Astrocyte of the hippocampus (primary cell): ENCODE measurements at places on chromosomes 4 and X.

DNA sequence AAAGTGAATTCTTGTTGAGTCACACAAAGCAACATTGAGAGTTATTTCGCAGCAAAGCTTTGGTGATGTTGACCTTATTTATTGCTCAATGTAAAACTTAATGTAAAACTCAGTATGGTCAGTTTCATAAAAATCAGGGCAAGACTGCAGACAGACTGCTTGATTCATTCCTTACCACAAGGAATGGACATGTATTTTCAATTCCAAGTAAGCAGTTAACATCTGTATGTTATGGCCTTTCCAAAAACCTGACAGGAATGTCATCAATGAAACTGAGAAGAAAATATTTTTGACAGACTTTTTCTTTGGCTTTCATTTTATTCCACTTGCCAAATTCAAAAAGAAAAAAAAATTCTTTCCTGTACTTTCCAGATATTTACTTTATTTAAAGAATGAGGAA lies 488.3 kb downstream of the ANKRD50 start:
- DNase-seq: no peak

- DNase-seq: no peak
Observed at GRCh38 chr4:187149229-187149945, 425.7 kb upstream of the FAT1 start.

DNA sequence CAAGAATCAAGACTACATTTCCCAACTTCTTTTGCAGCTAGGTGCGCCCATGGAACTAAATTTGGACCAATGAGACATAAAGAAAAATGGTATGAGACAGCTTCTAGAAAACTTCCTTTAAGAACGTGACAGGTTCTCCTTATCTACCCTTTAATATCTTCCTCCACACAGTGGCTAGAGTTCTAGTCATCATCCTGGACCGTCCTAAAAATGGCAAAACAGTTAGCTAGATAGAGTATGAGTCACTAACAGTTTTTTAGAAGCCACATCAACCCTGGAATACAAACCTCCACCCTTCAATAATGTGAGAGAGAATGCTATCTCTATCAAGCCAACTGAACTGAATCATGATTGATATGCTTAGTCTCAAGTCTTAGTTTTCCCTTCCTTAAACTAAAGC lies 267.9 kb upstream of the SLC7A11 start:
- peak; percentile 22 for DNase-seq

GRCh38 chr4:69054578-69055200 lies 41.6 kb upstream of the UGT2B7 start:
- DNase-seq: peak; percentile 60

- DNase-seq: peak; percentile 23
Observed at GRCh38 chr4:78244705-78245485, 187.8 kb downstream of the FRAS1 start.

DNA sequence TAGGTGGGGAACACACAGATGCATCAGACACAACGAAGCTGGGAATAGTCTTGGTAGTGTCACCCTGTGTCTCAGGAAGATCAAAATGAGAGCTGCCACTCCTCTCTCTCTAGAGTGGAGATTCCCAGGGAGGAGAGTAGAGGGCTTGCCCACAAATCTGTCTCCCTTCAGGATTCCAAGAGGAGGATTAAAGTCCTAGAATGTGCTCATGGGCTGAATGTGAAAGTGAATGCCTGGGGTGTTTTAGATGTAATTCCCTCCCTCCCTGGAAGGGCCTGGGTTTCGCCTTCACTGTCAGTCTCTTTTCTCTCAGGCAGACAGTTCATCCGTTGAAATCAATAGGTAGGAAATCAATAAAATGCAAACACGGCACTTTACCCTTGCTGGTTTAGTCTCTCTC lies 282.6 kb upstream of the PPARGC1A start:
- DNase-seq: no peak

GRCh38 chrX:111561851-111562250 lies 50.4 kb downstream of the SERTM2 start:
- DNase-seq: no peak

DNA sequence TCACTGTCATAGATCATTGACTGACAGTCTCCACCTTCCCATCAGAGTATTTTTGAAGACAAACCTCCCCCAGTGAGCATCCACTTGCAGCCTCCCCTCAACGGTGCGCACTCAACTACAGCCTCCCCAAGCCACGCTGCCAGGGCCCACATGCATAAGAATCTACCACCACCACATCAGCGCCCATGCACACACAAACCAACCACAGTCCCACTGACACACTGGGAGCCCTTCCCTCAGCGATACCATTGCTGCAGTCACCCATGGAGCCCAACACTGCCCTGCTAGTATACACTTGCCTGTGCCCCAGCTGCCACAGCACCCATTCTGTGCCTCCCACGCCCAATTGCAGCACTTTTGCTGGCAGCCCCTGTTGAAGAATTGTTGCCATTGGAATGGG lies 132.9 kb downstream of the CHM start:
- no peak for DNase-seq

- DNase-seq: no peak
Observed at GRCh38 chr4:169662206-169662605, 41.8 kb downstream of the CLCN3 start.

GRCh38 chr4:65646136-65646535 lies 24.2 kb downstream of the EPHA5 start:
- DNase-seq: no peak

DNA sequence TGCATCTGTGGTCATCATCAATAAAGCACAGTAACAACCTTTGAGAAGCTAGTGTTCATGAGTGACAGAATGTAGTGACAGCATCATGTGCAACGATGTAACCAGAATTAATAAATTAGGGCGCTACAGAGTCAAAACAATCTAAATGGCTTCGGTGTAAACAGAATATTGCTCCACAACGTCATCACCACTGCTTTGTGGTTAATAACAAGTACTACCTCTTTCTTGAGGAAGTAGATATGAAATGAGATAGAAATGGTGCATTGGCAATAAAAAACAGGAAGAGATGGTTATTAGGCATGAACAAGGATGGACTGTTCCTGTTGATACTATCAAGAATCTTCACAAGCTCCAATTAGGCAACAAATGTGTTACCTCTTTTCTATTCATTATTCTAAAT lies 8.7 kb upstream of the PDHA2 start:
- DNase-seq: no peak

GRCh38 chr4:154489558-154490233 lies 1.9 kb downstream of the DCHS2 start:
- no peak for DNase-seq

DNA sequence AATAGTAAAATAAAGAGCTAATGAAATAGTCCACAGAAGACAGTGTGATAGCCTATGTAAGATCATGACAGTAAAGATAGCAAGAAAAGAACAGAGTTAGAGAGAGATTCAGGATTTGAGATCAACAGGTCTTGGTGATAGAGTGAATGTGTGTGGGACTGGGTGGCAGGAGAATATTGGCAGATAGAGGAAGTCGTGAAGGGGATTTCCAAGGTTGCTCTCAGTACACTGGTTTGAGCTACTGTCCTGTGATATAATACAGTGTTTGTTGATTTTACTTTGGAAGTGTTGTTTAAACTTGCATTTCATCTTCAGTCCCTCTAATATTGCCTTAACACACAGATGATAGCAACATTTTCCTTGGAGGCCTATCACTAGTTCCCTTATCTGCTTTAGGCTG lies 44.1 kb downstream of the DTHD1 start:
- DNase-seq: no peak

DNA sequence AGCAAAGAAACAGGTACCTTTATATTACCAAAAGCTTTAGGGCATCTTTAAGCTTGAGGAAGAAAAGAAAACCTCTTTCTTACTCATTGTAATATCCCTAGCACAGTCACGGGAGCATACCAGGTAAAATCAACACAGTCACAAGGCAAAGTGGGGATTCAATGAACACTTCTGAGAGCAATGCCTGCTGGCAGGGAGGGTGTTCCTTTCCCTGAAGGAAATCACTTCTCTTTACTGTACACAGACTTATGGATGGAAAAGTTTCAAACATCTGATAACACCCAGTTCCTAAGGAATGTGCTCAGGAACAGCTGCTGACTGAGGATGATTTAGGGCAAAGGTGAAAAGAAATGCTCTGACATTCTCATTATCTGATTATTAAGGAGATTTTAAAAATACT lies 94.8 kb downstream of the MAML3 start:
- DNase-seq: no peak

DNA sequence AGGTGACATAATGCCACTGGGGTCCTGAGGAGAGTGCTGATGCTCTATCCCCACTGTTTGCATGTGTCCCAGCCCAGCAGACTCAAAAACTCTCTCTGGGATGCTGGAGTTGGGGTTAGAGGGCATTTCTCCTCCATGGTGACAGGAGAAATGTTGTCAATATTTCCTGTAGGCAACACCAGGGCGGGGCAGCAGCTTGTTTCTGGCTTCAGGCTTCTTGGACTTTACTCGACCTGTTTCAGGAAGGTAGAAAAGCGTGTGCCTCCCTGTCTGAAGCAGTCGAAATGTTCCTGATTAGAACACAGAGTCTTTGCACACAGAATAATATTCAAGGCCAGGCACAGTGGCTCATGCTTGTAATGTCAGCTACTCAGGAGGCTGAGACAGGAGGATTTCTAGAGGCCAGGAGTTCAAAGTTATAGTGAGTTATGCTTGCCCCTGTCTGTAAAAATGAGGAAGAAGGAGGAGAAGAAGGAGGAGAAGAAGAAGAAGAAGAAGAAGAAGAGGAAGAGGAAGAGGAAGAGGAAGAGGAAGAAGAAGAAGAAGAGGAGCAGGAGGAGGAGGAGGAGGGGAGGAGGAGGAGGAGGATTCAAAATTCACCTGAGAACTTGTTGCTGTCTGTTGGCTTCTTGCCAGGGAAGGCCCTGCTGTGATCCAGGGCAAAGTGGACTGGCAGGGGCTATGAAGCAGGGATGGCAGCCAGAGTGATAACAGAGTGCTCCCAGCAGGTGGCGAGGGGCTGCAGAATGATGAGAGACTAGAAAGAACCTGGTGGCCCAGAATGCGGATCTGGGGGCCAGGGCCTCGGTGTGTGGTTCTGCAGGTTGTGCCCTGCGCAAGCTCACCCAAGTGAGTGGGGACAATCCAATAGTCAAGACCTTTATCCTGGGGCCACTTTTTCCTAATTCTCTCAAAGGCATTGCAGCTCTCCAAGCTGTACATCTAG lies 82.9 kb downstream of the RTL5 start:
- no peak for DNase-seq

DNA sequence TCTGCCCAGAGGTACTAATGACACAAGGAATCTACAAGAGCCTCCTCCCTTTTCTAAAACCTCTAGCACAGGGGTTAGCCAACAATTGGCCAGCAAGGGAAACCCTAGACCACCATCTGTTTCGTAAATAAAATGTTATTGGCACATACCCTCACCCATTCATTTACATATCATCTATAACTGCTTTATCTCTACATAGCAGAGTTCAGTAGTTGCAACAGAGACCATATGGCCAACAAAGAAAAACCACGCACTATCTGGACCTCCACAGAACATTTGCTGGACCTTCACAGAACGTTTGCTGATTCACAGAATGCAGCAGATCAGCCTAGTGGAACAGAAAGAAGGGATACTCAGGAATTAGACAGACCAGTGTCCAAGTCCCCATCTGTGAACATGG lies 9.4 kb downstream of the SLC2A9 start:
- no peak for DNase-seq

- no peak for DNase-seq
Observed at GRCh38 chrX:65610481-65610880, 57.0 kb upstream of the MSN start.

GRCh38 chr4:6192245-6192644 lies 8.1 kb downstream of the JAKMIP1 start:
- peak; percentile 39 for DNase-seq

DNA sequence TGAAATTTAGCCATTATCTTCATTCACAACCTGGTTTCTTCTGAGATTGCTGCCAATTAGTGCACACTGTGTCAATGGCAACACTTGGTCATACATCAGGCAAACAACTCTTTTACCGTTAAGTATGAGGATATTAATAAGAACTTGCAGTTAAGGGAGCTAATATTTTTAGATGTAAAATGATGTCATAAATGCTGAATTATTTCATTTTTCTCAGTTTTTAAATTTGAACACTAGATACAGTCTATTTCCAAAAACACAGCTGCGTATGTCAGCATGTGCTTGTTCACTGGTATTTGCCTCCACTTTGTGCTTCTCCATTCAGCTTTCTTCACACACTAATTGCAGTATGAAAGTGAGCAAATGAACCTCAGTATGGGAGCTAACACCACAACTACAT lies 1.6 kb downstream of the KLHL13 start:
- DNase-seq: peak; percentile 8

- DNase-seq: no peak
Observed at GRCh38 chr4:103451341-103451740, 253.2 kb upstream of the CENPE start.

DNA sequence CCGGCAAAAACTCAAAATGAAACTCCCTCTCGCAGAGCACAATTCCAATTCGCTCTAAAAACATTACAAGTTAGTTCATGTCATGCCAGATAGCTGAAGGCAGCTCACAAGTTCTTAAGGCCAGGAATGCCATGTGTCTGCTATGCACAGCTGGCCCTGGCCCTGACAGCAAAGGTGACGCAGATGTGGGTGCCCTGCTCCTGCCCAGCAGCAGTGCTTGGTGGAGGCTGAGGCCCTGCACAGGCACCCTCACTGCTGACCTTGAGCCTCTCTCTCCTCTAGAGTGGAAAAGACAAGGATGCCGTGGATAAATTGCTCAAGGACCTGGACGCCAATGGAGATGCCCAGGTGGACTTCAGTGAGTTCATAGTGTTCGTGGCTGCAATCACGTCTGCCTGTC lies 2.9 kb downstream of the S100P start:
- DNase-seq: no peak

DNA sequence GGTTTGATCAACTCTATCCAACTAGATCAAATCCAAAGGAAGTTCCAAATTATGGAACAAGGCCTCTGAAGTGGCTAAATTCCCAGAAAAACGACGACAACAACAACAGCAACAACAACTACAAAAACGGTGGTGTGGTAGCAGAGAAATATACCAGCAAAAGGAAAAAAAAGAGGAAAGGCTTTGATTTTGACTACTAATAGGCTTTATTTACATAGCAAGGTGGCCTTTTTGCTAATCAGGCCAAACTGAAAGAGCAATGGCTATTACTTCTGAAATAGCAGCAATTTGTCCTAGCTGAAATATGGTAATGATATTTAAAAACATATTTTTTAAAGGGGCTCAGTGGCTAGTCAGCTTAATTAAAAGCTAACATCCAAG lies 40.8 kb upstream of the TMPRSS11E start:
- DNase-seq: no peak

DNA sequence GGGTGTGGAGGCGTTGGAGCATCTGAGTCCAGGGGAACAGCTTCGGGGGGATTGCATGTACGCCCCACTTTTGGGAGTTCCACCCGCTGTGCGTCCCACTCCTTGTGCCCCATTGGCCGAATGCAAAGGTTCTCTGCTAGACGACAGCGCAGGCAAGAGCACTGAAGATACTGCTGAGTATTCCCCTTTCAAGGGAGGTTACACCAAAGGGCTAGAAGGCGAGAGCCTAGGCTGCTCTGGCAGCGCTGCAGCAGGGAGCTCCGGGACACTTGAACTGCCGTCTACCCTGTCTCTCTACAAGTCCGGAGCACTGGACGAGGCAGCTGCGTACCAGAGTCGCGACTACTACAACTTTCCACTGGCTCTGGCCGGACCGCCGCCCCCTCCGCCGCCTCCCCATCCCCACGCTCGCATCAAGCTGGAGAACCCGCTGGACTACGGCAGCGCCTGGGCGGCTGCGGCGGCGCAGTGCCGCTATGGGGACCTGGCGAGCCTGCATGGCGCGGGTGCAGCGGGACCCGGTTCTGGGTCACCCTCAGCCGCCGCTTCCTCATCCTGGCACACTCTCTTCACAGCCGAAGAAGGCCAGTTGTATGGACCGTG lies 2.2 kb downstream of the AR start:
- DNase-seq: peak; percentile 56

GRCh38 chr4:181646864-181647263 lies 596.3 kb upstream of the TENM3 start:
- DNase-seq: no peak

- DNase-seq: no peak
Observed at GRCh38 chr4:95877636-95878035, 37.7 kb downstream of the PDHA2 start.
